ENCODE measurements at places on chromosomes 5 and 9.

- DNase-seq: no peak
Observed at GRCh38 chr5:138602371-138603000, 27.3 kb upstream of the HSPA9 start.

DNA sequence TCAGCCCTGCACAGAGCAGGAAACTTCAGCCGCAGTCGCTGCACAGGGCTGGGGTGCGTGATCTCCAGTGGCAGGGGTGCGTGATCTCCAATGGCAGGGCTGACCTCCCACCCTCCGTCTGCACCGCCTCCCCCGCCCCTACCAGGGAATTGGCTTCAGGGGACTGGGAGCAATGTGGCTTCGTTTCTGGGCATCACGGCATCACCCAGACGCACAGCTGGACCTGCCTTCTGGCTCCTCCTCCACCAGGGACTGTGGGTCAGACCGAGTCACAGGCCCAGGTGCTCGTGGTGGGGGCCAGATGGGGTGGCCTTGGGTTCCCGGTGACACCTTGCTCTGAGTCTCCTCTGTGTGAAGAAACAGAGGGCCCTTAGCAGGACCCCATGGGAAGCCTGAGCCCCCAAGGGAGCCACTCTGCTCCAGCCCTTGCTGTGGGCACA, 51.1 kb downstream of the AHRR start:
- DNase-seq: peak; percentile 30

DNA sequence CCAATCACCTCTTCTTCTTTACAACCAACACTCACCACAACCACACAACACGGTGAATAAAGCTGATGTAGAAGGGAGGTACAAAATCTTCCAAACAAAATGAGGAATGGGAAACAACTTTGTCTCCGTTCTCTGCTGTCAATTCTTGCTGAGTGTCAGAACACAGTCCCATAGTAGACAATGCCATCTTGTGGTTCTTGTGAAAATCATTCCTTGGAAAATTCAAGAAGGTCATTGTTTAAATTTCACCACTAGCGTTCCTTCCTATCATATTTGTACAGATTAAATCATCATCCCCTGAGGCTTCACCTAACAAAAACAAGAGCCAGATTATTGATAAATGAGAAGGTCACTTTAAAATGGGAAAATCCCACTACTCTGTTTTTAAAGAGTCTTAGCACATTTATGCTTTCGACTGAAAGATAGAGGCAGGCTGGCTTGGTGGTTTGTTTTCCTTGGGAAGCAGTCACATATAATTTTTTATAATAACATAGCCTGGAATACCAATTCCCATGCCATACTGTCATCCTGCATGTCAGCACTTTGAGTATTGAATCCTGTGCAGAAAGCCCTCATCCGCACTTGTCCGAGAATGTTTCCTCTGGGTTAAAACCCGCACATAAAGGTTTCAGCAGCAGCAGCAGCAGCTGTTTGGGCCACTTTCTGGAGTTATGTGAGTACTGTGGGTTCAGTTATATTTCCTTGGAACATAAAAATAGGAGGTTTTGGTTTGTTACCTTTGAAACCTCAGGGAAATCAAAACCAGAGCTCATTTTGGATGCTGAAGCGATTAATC, 395.0 kb upstream of the SMARCA2 start:
- DNase-seq: no peak

- no peak for DNase-seq
Observed at GRCh38 chr5:154543380-154543779, 65.4 kb upstream of the HAND1 start.

DNA sequence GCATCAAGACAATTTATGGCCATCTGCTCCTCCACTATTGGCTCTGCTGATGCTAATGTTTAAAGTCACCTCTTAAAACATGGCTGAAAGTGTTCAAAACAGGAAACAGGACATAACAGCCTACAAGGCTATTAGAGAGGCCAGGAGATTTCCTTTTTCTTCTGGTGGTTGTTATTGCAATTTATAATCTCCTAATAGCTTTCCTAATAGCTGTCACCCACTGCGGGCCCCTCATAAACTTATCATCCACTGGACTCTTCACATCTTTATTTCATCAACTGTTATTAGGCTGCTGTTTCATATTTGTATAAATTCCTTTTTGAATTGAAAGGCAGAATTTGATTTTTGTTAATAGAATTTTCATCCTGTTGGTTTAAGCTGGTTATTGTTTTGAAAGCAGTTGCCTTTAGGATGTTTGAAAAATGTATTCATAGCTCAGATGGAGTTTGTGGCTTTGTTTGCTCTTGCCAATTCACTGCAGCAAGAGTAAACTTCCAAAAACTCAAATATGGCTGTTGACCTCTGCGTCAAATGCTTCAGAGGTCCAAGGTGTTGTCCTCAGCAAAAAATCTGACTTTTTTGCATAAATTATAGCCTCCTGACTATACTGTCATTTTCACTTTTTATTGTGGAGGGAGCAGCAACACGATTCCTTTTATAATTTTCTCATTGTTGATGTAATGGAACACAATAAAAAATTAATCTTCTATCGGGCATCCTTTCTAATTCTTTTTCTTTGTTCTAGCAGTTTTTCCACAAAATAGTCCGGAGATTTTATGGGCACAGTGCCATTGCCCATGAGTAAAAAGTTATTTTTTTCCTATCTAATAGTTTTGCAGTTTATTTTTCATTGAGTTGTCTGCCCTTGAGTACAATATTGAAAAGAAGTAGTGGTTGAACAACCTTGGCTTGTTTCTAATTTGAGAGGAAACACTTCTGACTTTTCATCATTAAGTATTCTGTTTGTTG, 69.3 kb downstream of the MAT2B start:
- no peak for DNase-seq

DNA sequence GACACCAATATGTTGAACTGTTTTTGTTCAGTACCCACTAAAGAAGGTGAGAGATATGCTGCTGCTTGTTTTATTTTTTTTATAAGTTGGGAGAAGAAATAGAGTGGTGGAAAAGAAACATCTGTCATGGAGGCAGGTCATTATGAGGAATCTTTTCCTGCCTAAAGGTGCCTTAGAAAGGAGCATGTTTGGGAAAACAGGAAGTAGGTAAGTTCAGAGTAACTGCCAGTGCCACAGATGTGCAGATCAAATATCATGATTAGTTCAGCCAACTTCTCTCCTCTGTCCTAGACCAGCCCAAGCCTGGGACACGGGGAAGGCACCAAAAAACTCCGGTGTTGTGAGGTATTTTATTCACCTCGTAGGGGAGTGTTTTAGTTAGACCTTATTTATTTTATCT, 144.2 kb downstream of the MAN2A1 start:
- no peak for DNase-seq

DNA sequence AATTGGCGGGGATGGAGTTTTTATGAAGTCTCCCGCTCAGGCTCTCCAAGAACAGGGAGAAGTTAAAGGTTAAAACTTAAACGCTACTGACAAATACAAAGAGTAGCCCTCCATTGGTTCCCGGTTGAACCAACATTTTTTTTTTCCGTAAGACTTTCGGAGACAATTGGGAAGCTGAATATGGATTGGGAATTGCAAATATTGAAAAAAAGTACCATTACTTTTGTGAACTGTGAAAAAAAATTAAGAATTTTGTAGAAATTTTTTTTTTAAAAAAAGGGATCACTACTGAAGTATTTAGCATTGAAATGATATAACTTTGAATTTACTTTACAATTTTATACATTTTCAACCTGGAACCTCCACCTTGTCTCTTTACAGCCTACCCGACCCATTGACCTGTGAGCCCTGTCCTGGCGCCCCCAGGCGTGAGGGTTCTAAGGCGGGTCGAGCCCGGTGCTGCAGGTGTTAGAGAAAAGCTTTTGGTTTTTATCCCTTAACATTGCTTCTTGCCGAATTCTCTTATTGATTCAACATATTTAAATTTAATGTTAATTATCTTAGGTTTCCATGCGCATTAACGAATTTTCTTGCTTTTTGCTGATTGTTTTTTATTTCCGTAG, 448 bp upstream of the ZNF782 start:
- DNase-seq: no peak

DNA sequence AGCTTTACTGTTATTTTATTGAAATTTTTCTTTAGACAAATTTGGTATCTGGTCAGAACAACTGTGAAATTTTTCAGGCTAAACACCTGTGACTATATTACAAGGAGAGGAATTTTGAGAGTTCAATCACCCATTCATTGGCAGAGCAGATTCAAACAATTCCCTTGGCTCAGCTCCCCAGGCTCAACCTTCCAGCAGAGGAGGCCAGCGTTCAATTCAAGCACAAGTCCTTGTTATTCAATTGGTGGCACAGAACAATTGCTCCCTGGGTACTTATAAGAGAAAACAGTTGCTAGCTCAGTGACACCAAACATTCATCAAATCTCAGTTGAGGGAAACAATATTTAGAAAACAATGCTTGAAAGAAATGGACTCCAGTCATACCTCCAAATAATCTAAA, 83.3 kb downstream of the SUSD1 start:
- DNase-seq: no peak

- DNase-seq: no peak
Observed at GRCh38 chr9:14304259-14304658, 9.7 kb downstream of the NFIB start.

- DNase-seq: no peak
Observed at GRCh38 chr5:31987985-31988710, 186.0 kb downstream of the GOLPH3 start.

GRCh38 chr9:134392900-134393299, 66.6 kb downstream of the RXRA start:
- DNase-seq: no peak

- peak; percentile 50 for DNase-seq
Observed at GRCh38 chr5:132272311-132273210, 15.1 kb downstream of the PDLIM4 start.

- no peak for DNase-seq
Observed at GRCh38 chr5:159849437-159850083, 66.7 kb upstream of the ADRA1B start.

- DNase-seq: no peak
Observed at GRCh38 chr5:73637565-73637964, 11.6 kb downstream of the ARHGEF28 start.

- no peak for DNase-seq
Observed at GRCh38 chr5:44225231-44226160, 163.7 kb downstream of the FGF10 start.

- DNase-seq: no peak
Observed at GRCh38 chr5:137572042-137572695, 73.0 kb upstream of the SPOCK1 start.

DNA sequence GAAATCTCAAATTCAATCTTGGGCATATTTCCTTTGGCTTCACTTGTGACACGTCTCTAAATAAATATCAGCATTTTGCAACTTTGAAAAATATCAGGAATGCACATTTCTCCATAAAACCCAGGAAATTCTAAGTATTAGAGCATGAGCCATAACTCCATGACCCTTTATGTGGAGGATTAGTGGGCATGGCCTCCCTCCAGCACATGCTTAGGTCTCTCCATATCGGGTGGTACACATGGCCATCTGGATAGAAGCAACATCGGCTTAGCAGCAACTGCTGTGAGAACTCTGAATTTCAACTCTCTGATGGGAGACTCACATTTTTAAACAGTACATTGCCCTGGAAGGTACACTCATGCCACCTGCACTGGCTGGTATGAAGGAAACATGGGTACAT, 73.7 kb upstream of the EGFLAM start:
- DNase-seq: no peak

All from SHP77 treated with DMSO at 0.1 percent for 48 hours (cell line).